ENCODE measurements at places on chromosomes 7 and 10.

- DNase-seq = no peak
These were observed 583.0 kb upstream of the MGMT start for GRCh38 chr10:128884033-128884425.

DNA sequence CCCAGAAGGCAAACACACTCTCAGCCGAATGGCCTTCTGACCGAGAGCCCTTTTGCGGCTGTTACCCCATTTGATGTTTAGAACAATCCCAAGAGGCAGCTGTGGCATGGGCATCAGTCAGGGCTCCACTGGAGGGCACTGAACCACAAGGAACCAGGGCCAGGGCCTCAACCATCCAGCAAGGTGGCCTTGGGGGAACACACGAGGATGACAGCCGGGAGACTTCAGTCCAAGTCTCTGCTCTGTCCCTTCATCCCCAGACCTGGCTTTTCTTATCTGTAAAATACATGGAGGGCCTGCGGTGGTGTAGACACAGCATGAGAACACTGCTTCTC lies 63.6 kb upstream of the INSIG1 start:
- DNase-seq = no peak

DNA sequence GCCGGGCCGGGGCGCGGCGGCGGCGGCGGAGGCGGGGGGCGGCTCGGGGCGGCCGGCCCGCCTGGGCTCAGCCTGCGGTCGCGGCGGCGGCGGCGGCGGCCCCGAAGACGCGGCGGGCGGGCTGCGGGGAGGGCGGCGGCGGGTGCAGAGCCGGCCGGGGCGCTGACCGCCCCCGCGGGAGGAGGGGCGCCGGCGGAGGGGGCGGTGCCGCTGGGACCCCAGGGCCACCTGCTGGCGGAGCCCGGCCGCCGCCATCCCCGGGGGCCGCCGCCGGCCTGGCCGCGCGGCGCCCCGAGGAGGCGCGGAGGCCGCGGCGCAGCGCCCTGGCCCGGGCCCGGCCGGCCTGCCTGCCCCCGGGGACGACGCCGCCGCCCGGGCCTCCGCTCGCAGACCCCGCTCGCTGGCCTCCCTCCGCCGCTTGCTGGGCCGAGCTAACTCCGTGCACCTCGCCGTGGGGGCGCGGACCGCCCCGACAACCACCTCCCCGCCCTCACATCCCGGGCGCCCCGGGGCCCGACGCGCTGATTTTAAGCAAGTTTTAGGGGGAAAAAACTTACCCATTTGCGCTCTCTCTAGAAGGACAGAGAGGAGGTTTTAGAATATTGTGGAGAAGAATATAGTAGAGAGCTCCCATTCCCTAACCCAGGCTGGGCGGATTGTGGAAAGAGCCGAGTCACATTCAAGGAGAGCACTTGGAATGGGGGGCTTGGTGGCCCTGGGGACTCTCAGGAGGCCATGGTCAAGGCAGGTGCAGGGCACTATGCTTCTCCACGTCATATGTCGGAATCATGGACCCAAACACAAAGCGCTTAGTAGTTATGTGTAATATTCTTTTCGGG lies at the start of gene BEND7:
BEND7 (minus strand) TSS at position 140 of the 839 bp plus-strand sequence. CDS start 481 bp downstream, outside the sequence.
- DNase-seq = no peak

DNA sequence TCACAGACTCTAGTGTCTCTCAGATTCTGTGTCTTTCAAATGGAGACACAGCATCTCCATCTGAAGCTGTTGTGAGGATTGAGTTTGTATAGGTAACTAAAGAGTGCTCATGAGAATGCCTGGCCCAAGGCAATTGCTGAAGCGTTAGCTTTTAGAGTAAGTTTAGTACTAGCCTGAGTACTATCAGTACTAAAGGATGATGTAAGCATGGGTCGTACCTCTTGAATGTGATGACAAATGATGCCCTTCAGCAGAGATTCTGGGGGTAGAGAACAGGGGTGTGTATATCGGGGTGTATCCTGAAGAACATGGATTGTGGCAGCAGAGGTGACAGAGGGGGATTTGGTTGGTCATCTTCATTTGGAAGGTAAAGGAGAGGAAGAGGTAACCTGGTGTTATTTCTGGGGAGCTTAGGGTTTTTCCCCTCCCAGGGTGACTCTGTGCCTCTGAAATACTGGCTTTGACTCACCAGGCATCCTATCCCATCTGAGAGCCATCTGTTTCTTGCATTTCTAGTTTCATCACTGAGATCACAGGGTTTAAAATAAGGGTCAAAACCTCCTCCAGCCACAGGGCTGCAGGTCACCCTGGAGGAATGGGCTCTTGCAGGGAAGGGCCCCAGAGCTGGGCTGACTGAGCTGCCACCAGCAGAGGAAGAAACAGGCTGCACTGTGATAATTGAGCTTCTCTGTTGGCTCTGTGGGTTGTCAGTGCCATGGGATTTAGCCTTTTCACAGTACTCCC lies 756.0 kb downstream of the KCNMA1 start:
- DNase-seq = no peak
